IPS DF 6.9 (cell line): ENCODE measurements at places on chromosomes 1 and 21.

GRCh38 chr1:36458910-36459309 lies 5.3 kb downstream of the MRPS15 start:
- no peak for DNase-seq

DNA sequence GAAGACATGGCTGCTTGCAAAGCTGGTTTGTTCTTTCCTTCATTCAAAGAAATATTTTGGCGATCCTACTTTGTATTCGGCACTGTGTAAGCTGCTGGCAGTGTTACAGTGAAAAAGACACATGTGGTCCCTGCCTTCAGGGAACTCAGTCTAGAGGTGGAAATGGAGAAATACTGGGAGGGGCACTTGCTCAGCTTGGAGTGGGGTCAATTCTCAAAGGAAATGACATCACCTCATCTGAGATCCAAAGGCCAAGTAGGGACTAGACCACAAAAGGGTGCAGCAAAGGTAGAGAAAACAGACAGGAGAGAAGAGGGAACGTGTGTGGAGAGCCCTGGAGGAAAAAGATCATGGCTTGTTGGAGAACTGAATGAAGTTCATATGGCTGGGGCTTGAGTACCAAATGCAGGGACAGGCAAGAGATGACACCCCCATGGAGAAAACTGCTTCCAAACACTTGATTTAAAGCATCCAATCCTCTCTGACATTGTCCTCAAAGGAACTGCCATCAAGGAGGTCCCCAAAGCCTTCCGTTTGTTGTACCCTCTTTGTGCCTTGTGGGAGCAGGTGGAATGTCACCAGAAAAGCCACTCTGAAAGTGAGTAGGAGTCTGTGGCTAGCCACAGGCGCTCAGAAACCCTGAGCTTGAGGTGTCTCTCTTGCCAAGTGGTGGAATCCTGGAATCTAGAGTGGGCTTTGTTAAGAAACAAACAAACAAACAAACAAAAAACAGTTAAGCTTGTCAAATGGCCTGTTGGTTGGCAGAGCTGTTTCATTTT lies 48.3 kb upstream of the TDRD10 start:
- no peak for DNase-seq

GRCh38 chr1:20191266-20191825 lies 5.0 kb upstream of the PLA2G2C start:
- no peak for DNase-seq

DNA sequence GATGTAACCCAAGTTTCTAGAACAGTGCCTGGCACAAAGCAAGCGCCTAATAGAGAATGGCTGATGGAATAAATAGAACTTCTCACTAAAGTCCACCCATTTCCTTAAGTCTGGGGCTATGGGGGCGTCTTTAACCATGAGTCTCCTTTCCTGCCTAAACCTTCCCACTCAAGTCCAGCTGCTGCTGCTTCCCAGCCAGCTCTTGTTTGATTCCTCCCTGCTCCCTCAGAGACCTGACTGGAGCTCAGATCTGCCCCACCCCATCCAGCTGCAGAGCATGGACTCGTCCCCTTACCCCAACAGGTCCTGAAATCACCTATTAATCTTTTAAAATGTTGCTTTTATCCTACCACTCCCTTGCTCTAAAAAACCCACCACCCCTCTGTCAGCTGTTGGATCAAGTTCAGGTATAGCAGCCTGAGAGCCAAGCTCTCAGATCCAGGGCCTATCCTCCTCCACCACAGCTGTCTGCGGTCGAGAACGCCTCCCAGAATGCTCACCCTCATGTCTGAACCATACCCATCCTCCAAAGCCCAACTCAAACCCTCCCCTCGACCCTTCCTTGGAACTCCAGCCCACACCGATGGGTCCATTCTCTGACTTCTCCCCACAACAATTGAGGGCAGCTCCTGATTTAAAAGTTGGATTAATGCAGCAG lies 12.8 kb upstream of the GALNT2 start:
- DNase-seq, result no peak

- DNase-seq, result no peak
These were observed 434.2 kb downstream of the RWDD3 start for GRCh38 chr1:95668165-95668564.

- DNase-seq, result no peak
These were observed 19.0 kb downstream of the MEF2D start for GRCh38 chr1:156481527-156481926.

DNA sequence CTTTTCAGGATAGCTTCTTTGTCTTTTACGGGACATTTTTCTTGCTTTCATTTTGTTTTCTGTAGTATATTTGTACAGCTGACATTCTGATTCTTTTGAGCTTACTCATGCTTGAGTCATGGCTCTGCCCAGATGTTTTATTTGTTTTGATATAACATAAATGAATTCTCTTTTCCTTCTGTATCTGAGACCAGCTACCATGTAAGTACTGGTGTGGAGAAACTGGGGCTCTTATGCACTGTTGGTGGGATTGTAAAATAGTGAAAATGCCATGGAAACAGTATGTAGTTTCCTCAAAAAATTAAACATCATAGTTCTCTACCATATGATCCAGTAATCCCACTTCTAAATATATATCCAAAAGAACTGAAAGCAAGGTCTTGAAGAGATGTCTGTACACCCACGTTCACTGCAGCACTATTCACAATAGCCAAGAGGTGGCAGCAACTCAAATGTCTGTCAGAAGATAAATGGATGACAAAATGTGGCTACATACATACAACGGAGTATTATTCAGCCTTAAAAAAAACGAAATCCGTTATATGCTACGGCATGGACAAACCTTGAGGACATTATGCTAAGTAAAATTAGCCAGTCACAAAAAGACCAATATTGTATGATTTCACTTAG lies 61.4 kb downstream of the EIF2B3 start:
- DNase-seq, result no peak

DNA sequence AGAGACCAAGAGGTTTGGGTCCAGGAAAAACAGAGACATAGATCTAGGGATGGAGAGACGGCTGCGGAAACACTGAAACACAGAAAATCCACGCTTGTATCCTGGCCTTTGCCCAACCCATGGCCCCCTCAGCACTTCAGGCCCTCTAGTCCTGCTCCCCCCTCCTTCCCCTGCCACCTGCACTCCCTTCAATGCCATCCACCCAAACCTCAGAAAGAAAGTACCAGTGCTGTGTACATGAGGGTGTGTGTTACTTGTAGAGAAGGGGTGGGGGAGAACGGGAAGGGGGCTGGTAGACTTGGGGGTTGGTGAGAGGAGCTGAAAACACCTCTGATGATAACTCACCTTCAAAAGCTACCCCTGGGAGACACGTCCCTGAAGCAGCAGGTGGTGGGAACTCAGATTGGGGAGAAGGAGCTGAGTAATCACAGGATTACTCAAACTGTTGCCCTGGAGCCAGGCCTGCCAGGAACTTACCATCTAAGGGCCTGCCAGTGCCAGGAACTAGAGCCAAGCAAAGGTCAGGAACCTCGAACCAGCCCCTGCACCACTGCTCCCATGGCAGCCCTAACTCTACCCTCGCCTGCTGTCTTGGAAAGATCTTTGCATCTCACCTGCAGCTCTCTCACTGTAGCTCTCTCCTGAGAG lies 11.5 kb downstream of the RORC start:
- DNase-seq, result no peak

DNA sequence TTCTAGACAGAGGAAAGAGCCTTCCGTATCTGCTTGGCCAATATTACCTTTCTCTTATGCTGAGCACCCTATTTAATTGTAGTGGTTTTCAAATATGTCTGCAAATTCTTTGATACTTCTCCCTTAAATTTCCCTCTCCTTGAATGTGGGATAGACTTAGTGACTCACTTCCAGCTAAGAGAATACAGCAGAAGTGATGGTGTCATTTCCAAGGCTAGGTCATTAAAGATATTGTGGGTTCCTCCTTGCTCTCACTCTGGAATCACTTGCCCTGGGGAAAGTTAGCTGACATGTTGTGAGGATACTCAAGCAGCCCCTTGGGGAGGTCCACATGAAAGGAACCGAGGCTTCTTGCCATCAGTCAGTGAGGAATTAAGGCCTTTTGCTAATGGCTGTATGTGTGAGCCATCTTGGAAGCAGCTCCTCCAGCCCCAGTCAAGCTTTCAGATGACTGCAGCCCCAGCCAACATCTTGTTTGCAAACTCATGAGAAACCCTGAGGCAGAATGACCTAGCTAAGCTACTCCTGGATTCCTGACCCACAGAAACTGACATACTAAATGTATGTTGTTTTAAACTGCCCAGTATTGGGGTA lies 8.1 kb upstream of the CITED4 start:
- DNase-seq, result no peak

DNA sequence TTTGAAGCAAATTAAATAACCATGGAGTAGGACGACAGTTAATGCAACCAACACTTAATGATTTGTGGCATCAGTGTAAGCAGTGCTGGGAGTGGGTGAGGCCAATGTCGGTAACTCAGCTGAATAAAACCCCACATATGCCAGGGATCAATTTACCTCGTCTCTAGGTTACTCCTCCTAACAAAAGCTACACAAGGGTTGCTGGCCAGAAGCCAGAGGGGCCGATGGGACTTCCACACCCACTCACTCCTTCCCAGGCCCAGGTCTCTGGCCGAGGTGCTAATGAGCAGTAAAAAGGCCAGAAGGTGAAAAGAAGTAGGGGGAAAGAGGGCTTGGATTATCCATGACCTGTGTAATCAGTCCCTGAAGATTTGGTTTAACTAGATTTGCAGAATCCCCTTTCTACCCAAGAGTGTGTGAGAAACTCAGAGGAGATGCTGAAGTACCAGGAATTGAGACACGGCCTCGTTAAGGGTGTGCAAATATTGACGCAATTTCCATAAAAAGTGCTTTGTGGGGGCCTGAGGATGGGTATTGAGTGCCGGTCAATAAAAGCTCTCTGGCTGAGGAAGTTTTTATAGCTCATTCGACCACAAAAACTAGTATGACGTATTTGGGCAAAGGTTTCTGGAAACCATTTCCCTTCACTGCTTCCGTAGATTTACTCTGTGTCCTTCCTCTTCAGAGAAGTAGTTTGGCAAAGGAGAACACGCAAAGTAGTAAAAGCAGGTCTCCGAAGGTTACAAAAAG lies 145.5 kb downstream of the TBX15 start:
- no peak for DNase-seq

GRCh38 chr1:117783606-117784396 lies 145.6 kb downstream of the GDAP2 start:
- DNase-seq, result no peak

DNA sequence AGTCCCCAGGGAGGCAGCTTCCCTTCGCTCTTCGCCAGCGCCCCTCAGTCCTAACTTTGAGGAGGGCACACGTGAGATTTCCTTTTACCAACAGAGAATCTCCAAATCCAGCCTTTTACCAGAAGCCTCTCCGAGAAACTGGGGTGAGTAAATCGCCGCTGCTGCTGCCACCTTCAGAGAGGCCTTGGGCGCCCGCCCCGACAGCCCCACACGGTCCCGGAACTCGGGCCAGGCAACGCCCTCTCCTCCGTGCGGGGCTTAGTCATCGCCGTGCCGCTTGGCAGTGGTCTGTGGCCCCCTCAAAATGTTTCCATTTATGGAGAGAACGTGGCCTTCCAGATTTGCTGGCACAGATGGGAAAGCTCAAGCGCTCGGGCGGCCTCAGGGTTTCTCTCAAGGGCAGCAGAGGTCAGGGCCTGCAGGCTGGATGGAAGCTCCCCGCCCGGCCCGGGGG lies 41.4 kb upstream of the COL6A2 start:
- no peak for DNase-seq

DNA sequence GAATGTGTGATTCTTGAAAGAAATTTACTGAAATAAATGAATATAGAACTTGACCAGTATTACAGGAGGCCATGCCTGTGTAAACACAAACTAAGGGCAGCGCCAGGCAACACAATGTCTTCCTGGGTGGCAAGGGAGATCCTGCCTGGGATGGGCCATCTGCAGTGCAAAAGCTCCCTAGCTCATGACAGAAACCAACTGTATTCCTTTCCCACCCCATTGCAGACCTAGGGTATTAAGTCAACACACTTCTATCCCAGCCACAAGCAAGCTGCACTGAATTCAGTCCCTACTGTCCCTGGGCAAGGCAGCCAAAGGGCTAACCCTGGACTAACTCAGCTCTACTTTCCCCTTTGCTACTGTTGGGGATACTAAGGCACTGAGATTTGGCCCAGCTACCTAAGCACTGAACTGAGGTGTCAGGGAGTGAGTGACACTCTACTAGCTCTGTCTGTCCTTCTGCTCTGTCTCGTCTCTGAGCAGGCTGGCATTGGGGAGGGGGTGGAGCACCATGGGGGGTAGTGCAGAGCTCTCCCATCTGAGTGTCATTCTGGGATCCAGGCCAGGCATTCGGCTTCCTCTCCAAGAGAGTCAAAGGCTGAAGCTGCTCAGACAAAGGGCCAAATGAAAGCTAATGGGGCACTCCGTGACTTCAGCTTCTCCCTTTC lies 2.5 kb downstream of the INKA2 start:
- no peak for DNase-seq

DNA sequence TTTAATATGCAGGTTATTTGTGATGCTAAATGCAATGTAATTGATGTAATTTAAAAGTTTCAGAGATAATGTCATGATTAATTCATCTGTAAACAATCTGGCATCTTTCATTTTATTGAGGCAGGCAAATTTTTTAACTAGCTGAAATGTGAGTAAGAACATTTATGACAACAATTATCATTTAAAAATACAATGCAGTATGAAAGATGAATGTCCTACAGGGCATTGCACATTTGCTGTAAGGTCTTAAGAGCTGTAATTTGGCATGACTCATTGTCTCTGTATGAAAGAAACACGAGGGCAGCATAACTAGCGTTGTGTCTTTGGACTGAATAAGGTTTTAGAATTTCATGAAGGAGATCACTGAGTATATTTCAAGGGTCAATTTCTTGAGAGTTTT lies 642.8 kb downstream of the PLA2G4A start:
- DNase-seq, result no peak

DNA sequence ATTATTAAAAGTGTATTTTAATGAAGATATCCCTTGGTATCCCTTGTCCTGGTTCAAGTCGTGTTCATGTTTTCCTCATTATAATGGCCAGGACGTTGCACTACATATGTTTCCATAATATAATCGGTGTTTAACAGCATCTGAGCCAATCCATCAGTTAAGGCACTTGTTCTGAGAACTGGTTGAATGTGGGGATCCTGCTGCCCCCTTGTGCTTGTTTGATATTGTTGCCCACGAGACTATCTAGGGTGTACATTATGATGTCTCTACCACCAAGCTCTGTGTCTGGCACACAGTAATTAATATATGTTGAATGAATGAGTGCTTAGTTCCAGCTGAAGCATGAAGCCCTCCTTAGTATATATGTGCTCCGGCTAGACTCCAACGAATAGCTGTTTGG lies 193.0 kb downstream of the CACNA1E start:
- no peak for DNase-seq

DNA sequence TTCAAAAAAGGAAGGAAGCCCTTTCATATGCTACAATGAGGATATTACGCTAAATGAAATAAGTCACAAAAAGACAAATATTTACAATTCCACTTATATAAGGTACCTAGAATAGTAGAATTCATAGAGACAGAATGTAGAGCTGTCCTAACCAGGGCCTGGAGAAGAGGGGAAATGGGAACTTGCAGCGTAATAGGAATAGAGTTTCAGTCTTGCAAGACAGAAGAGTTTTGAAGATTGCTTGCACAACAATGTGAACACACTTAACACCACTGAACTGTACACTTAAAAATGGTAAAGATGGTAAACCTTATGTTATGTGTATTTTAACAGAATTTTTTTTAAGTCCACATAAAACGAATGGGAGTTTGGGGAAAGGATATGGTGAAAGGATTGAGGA lies 2.9 kb downstream of the CD1B start:
- no peak for DNase-seq

- DNase-seq, result no peak
These were observed 20.9 kb downstream of the UQCRHL start for GRCh38 chr1:15786581-15786980.
